ENCODE measurements at places on chromosomes 6 and 20.

GRCh38 chr6:65285275-65285674 is 421.8 kb downstream of the EYS start:
- DNase-seq = no peak

DNA sequence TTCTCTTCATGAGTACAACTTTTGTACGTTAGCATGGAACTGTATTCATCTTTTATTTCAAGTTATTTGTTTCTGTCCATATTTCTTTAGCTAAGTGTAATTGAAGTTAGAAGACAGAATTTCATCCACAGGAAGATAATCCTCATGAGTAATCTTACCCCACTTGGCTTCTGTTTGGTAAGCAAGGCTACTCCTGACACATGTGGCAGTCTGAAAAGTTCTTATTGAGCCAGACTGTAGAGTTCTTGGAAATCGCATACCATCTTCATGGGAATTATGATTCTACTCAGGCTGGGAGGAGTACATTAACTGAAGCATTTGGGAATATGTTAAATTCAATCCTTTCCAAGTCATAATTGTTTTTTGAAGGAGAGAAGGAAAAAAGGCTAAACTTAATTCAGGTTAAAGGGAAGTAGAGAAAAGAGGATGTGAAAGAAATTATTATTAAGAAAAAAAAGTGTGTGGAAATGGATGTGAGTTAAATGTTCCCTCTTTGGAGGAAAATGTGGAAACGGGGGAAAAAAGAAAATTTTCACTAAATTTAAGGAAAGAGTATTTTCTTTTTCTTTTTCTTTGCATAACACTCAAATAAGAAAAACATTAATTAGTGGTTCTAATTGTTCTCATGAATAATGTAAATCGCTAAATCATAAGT is 41.5 kb upstream of the TENT5A start:
- DNase-seq = no peak

DNA sequence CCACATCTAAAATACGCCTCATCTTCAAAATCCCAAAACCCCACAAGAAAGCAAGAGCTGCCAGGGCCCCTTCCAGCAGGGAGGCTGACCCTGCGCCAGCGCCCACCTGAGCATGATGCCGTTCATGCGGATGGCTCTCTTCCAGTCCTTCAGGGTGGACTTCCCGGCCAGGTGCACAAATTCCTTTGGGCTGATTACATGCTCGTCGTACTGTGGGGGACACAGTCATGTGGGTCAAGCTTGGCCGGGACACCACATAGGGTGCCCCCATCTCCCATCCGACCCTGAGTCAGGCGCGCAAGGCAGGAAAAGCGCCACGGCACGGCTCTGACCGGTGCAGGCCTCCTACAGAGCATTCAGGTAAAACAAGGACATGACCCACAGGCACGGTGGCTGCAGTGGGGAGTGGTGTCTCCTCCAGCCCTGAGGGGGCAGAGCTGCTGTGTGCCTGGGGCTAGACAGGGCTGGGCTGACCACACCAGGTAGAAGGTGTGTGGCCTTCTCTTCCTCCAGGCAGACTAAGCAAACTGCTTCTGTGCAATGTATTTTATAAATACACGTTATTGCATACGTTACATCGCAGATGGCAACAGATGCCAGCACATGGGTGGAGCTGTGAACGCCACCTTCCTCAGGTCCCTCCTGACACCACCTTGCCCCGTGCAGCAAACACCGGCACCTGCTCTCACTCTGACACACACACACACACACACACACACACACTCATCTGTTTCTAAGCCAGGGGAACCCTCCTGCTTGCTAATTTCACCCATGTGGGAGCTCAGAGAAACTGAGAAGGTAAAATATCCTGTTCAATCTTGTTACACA is 23.8 kb upstream of the HELZ2 start:
- no peak for DNase-seq

GRCh38 chr6:137740967-137741761 is 125.9 kb upstream of the TNFAIP3 start:
- no peak for DNase-seq

DNA sequence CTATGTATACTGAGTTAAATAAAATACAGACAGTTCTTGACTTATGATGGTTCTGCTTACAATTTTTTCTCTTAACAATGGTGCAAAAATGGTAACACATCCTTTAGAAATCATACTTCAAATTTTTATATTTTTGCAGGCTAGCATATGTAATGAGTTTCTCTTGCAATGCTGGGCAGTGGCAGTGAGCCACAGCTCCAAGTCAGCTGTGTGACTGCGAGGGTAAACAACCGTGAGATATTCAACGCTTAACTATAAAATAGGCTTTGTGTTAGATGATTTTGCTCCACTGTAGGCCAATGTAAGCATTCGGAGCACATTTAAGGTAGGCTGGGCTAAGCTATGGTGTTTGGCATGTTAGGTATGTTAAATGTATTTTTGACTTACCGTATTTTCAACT is 136.1 kb downstream of the PLCB4 start:
- no peak for DNase-seq

DNA sequence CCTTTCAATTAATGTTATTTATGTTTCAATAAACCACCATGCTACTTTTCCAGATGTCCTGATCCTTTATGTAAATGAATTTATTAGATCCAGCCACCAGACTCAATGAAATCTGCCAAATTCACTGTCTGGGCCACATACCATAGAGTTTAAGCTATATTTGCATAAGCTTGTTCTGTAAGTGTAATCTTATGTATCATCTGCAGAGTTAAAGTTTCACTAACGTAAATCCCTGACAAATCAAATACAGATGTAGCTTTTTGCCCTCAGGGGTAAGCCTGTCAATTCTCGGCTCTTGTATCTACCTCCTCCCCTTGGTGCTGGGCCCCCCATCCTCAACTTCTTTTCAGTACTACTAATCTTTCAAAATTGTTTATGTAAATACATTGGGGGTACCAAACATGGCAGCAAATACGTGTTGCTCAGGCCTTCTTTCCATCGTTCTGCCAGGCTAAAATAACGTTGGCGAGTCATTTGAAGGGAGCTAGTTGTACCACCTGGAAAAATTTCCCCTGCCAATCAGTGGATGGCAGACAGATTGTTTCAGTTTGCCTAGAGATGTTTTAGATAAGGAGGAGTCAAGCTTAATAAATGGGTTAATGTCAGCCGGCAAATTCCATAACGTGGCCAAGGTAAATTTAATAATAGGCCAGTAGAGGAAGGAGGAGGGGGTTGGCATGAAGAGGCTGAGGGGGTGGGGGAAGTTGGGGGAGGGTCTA is 79.6 kb downstream of the RPS12 start:
- no peak for DNase-seq

- DNase-seq = no peak
Observed at GRCh38 chr6:13147376-13147775, 181.0 kb downstream of the TBC1D7 start.

GRCh38 chr6:84078335-84078734 is 44.8 kb downstream of the MRAP2 start:
- no peak for DNase-seq

DNA sequence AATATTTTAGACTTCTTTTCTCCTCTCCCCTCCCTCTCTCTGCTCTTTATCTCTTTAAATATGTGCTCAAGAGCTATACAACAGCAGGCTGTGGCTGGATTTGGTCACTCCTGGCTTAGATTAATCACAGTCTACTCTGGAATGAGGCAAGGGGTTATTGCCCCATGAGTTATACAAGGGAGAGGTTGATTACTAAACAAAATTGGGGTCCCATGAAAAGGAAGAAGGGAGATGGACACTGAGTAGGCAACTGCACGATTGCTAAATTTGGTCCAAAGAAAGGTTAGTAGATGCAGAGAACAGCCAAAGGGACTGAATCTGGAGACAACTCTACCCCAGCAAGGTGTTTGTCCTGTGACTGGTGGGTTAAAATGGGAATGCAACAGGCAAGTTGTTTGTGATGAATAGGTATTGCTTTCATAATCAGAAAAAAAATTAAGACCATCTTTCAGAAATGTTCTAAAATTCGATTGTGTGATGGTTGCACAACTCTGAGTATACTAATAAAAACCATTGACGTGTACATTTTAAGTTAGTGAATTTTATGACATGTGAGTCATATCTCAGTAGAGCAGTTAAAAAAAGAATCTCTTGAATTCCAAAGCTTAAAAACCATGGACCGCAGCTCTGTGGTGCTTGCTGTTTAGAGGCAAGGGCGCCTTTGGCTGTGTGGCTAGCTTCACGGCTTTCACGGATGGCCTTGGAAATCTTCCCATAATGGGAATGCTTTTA is 57.1 kb downstream of the KIZ start:
- no peak for DNase-seq

DNA sequence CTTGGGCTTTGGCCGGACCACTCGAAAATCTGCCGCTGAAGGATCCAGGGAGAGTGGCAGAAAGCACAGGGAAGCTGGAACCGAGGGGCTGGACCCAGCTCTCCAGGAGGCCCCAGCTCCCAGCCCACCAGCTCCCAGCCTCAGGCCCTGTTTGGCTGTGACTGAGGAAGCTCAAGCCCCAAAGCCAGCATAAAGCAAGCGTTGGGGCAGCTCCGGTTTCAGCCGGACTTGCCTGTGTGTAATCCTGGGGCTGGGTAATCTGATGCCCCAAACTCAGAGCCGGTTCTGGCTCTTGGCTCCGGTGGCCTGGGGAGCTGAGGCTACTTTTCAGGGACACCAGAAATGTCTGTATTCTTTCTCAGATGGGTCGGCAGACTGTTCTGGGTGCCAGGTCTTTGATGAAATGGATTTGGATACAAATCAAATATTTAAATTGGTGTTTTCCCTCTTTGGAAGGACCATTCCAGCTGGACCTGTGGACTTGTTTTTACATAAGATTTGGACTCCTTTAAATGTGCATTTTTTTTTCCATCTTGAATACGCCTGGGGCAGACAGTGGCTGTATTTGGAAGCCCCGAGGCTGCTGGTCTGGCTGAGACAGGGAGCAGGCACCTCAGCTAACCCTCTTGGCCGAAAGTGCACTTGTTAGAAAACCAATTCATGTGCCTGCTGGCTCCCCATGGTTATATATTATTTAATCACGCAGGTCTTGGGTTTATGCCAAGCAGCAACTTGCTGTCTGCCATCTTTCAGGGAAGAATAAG is 29.7 kb downstream of the RPP40 start:
- DNase-seq = no peak

GRCh38 chr20:53077373-53078205 is 105.4 kb downstream of the TSHZ2 start:
- no peak for DNase-seq

DNA sequence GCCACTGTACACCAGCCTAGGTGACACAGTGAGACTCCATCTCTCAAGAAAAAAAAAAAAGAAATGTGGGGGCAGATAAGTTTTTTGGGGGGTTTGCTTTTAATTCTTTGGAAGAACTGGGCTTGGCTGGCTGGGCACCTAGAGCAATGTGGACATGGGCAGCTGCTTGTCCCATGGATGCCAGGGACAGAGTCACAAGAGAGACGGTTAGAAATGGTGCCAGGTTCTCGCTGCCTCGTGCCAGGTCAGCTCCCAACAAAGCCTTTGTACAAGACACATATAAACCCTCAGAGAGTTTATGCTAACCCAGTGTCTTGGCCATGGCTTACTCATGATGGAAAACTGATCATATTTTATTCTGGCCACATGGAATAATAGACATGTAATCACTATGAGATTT is 76.2 kb upstream of the ESR1 start:
- no peak for DNase-seq

DNA sequence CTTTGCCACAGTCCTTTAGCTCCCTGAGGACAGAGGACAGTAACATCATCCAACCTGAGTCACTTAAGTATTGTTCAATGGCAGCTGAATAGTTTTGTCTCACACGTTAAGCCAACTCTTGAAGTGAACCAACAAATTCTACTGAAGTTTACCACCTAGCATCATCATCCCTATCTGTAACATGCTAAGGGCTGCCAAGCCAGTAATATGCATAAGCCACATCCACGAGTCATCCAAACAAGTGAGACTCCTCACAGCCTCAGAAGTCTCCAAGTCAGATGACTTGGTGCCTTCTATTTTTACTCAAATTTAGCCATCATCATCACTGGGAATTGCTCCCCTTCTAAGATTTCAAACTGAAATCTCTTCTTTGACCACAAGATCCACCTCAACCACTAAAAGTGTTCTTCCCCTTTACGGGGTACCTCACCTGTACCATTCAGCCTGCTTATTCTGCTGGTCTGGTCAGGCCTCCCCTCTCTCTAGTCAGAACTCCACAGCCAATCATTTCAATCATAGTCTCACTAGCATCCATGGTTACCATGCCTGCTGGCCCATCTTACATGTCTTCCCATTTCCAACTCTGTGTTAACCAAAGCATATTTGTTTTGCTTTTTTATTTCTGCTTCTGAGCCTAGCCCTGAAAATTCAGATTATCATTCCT is 73.7 kb downstream of the DTNBP1 start:
- DNase-seq = no peak

GRCh38 chr20:47221036-47221625 is 135.4 kb downstream of the ZMYND8 start:
- DNase-seq = no peak

- DNase-seq = no peak
Observed at GRCh38 chr6:159557031-159557430, 136.0 kb downstream of the SOD2 start.

DNA sequence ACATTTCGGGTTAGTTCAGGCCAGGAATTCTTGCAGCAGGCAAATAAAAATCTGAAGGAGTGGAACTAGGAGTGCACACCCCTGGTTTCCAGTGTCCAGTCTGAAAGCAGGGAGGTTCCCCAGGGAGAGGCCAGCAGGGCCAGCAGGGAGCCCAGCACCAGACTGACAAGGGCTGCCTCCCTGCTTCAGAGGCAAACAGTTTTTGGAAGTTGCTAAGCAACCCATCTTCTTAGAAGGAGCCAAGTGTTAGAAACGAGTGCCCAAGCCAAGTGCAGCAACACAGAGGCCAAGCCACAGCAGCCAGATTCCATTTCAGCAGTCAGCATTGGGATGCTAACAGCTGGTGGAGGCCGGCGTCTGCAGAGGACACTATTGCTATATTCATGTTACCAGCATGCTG is 179.1 kb downstream of the SYNDIG1 start:
- DNase-seq = no peak

- DNase-seq = no peak
Observed at GRCh38 chr20:5448449-5449118, 131.8 kb upstream of the PROKR2 start.

- DNase-seq = no peak
Observed at GRCh38 chr6:90229331-90230010, 67.2 kb downstream of the BACH2 start.

DNA sequence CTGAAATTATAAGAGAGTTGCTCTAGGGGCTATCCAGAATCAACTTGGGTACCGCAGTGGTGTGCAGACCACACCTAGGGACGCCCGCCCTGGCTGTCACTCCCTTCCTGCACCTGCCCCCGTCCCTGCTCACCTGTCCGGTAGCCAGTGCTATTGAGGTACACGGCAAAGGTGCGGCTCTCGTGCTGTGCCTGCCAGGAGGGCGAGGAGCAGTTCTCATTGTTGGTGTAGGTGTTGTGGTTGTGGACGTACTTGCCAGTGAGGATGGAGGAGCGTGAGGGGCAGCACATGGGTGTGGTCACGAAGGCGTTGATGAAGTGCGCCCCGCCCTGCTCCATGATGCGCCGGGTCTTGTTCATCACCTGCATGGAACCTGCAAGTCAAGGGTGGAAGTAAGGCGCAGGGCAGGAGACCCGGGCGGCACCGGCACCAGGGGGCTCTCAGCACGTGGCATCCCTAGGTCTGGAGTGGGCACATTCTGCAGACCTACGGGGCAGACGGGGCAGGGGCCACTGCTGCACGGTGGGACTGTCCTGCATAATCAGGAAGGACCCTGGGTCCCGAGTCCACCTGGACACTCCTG is 48.6 kb downstream of the SULF2 start:
- no peak for DNase-seq
